ENCODE measurements at places on chromosomes 4 and X.

DNA sequence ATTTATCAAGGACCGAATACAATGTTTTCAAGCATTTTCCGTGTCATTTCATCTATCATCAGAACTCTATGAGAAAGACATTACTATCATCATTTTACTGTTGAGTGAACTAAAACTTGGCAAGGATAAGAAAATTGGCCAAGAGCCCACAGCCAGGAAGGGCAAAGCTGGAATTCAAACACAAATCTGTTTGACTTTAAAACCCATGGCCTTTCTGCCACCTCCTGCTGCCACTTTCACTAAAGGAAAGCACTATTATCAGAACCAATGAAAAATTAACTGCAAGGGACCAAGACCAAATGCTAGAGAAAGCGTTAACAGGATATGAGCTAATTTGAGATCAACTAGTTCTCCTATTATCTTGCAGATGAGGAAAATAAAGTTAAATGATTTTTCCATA lies 2759.2 kb downstream of the ARAP2 start:
- no peak for DNase-seq

DNA sequence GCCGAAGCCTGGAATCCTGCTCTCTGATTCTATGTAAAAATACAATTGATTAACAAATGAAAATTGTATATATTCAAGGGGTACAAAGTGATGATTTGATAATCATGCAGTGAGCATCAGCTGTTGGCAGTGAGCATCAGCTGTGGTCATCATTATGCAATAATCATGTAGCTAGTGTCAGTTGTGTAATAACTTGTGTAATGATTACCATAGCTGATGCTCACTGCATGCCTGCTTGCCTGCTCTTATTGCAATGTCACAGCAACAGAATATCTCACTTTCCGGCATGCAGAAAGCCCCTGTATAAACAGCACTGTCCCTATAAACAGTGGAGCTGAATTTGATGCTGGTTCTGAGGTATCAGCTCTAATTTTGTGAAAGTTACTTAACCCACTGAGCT lies 46.8 kb downstream of the SULT1B1 start:
- DNase-seq = no peak

GRCh38 chrX:72313707-72314641 lies 8.3 kb upstream of the CITED1 start:
- DNase-seq = no peak

DNA sequence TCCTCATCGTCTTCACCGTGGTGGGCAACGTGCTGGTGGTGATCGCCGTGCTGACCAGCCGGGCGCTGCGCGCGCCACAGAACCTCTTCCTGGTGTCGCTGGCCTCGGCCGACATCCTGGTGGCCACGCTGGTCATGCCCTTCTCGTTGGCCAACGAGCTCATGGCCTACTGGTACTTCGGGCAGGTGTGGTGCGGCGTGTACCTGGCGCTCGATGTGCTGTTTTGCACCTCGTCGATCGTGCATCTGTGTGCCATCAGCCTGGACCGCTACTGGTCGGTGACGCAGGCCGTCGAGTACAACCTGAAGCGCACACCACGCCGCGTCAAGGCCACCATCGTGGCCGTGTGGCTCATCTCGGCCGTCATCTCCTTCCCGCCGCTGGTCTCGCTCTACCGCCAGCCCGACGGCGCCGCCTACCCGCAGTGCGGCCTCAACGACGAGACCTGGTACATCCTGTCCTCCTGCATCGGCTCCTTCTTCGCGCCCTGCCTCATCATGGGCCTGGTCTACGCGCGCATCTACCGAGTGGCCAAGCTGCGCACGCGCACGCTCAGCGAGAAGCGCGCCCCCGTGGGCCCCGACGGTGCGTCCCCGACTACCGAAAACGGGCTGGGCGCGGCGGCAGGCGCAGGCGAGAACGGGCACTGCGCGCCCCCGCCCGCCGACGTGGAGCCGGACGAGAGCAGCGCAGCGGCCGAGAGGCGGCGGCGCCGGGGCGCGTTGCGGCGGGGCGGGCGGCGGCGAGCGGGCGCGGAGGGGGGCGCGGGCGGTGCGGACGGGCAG lies 792 bp downstream of the ADRA2C start:
- no peak for DNase-seq

Data from stimulated activated CD8-positive, alpha-beta memory T cell treated with anti-CD3 and anti-CD28 coated beads, Interleukin-2, amount 100 ng/mL, for 1 hour (primary cell).